ENCODE measurements at places on chromosomes 13 and 19. TPM values are rescaled to one million over a fixed set of nuclear protein-coding genes. Genes with fewer than 3 reads are reported as not detected.

Gene NOTCH3
- total RNA-seq = 24.0 TPM

Gene ZNF681
- total RNA-seq = 3.9 TPM

GRCh38 chr19:50331221-50331993 is 2.2 kb upstream of the KCNC3 start:
- DNase-seq = no peak

Gene ZNF83
- 92.9 TPM for total RNA-seq

Gene CD79A
- total RNA-seq = not detected

DNA sequence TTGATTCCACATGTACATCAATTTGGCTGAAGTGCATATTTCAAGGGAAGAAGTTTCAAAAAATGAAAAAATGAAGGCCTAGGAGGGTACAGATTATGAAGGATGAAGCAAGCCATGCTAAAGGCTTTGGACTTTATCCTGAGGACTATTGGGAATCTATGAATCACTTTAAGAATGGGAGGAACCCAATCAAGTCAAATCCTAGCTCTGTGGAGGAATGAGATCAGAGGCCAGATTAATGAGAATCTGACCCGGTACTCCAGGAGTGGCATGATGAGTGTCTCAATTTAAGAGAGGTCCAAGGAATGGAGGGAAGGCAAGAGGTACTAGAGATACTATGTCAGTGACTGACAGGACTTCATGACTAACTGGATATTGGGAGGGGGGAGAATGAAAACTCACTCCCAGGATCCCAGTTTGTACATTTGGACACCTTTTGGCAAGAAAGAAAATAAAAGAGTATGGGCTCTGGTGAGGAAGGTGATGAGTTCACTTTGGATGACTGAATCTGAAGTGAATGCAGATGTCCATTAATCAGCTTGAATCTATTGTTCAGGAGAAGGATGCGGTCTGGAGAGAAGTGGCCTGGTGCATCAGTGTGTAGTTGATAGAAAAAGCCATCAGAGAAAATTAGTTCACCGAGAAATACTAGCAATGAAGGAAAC is 349.0 kb downstream of the EFNB2 start:
- DNase-seq = no peak

Gene REXO1
- 73.0 TPM for total RNA-seq
